Fibroblast of pulmonary artery (primary cell): ENCODE measurements at places on chromosomes 11 and 22.
A peak's percentile ranks its signal among the peaks of the same experiment; 100 is the strongest.

DNA sequence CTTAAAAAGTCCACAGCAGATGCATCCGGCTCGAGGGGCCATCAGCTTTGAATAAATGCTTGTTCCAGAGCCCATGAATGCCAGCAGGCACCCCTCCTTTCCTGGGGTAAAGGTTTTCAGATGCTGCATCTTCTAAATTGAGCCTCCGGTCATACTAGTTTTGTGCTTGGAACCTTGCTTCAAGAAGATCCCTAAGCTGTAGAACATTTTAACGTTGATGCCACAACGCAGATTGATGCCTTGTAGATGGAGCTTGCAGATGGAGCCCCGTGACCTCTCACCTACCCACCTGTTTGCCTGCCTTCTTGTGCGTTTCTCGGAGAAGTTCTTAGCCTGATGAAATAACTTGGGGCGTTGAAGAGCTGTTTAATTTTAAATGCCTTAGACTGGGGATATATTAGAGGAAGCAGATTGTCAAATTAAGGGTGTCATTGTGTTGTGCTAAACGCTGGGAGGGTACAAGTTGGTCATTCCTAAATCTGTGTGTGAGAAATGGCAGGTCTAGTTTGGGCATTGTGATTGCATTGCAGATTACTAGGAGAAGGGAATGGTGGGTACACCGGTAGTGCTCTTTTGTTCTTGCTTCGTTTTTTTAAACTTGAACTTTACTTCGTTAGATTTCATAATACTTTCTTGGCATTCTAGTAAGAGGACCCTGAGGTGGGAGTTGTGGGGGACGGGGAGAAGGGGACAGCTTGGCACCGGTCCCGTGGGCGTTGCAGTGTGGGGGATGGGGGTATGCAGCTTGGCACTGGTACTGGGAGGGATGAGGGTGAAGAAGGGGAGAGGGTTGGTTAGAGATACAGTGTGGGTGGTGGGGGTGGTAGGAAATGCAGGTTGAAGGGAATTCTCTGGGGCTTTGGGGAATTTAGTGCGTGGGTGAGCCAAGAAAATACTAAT is 1.9 kb downstream of the NEAT1 start:
- peak; percentile 79 for DNase-seq

DNA sequence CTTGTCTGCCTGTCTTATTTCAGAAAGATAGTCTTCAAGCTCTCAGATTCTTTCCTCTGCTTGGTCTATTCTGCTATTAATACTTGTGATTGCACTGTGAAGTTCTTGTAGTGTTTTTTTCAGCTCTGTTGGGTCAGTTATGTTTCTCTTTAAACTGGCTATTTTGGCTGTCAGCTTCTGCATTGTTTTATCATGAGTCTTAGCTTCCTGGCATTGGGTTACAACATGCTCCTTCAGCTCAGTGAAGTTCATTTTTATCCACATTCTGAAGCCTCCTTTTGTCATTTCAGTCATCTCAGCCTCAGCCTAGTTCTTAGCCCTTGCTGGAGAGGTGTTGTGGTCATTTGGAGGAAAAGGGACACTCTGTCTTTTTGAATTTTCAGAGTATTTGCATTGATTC is 15.5 kb upstream of the DEPDC7 start:
- DNase-seq = peak; percentile 90

GRCh38 chr11:44968510-44968909 is 17.8 kb upstream of the TP53I11 start:
- DNase-seq = no peak

DNA sequence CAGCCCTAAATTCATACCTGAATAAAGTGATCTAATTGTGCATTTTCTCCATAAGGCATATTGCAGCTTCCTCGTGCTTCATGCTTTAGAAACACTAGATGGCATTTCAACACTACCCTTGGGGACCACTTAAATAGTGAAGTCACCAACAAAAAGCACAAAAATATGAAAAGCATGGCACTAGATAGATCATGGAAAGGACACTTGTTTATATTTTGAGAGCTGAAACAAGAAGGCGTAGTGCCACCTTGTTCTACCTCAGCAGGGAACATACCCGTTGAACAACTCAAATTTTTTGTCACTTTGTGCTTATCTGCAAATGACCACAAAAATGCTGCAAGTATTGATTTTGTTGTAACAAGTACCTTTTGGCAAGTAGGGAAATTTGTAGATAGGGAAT is 8.6 kb downstream of the TBCEL start:
- DNase-seq = no peak

GRCh38 chr22:46726986-46727317 is 11.1 kb downstream of the CERK start:
- no peak for DNase-seq

- DNase-seq = no peak
Measured at GRCh38 chr11:7889985-7890384, 41.1 kb downstream of the OR10A6 start.

GRCh38 chr11:44029977-44030911 is 17.5 kb upstream of the ACCSL start:
- DNase-seq = peak; percentile 96

DNA sequence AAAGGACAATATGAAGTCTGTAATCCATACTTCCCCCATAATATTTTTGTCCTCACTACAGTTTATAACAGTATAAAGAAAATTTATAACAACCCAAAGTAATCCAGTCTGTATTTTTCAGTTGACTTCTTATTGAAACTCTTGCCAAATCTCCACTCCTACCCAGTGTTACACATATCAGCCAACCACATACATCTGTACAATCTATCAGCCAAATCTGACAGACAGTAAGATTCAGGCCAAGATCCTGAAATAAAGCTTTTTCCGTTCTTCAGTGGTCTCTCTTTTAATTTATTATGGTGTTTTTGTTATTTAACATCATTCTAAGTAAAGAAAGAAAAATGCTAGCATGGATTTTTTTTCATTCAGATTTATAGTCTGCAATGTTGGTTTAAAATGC is 2370.9 kb upstream of the RAG2 start:
- DNase-seq = no peak

DNA sequence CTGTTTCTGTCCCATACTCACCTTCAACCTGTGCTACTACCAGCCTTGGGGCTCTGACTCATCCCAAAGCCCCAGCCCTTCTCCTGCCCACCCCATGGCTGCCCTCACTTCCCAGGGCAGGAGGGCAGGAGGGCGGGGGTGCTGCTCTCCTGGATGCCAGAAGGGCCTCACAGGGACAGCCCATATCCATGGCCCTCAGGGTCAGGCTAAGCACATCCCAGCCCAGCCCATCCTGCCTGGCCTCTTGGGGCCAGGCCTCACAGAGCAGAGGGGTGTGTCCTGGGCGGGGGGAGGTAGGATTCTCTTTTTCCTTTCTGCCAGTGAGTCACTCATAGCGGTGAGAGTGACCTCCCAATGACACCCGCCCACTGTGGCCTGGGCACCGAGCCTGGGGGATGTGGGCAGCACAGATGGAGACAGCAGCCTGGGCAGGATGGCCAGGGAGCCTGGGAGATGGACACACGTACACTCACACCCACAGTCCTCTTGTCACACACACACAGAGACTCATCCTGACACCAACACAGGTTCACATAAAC is 2.4 kb downstream of the LTBP3 start:
- DNase-seq = peak; percentile 69

DNA sequence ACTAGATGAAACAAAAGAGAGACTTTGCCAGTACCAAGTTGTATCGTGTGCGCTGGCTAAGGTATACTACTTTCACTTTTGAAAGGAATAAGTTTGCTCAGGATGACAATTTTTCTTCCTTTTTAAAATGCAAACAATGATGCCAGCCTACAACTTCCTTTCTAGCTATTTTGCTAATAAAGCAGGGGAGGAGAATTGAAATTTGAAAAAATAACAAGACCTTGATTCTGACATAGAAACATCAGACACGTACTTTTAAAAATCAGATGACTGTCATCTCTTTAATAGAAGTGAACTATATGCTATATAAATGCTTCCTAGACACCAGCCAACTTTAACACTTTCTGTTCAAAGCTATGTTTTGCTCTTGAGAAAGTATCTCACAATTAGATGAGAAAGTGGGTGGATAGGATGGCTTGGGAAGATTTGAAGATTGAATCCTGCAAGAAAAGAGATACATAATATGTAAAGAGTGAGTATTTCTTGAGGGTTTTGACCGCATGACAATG is 41.7 kb upstream of the BLID start:
- no peak for DNase-seq

DNA sequence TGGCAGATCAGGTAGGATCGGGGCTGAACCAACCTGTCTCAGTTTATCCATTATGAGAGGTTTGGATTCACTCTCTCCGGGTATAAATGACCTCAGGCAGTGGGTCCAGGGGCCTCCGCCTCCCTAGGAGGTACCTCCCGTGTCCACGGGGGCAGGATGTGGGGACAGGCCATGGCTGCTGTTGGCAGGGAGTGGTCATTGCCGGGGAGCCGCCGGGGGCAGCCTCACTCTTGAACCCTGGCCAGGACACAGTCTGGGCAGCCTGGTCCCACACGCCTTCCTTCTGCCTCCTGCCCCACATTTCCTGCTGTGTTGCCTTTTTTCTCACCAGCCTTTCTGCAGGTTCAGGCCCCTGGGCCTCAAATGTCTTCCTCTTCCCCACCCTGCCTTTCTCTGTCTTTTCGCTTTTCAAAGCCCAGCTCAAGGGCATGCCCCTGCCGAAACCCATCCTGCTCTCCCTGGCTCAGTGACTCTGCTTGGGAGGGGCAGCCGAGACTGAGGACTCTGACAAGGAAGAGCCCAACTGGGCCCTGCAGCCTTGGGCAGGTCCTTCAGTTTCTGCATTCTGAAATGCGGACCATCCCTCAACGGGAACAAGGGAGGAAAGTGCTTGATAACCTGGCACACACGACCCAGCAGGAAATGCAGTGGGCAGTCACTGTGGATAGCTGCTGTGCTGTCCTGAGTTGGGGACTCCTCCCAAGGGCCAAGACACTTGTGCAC is 31.1 kb downstream of the ZC3H7B start:
- no peak for DNase-seq

- no peak for DNase-seq
Measured at GRCh38 chr11:10641177-10641911, 52.2 kb downstream of the IRAG1 start.

- no peak for DNase-seq
Measured at GRCh38 chr11:118503216-118503615, 24.1 kb upstream of the TTC36 start.

- DNase-seq = peak; percentile 27
Measured at GRCh38 chr22:40345815-40346184, 500 bp upstream of the ADSL start.

- DNase-seq = no peak
Measured at GRCh38 chr22:31841078-31841827, 87.4 kb downstream of the DEPDC5 start.

DNA sequence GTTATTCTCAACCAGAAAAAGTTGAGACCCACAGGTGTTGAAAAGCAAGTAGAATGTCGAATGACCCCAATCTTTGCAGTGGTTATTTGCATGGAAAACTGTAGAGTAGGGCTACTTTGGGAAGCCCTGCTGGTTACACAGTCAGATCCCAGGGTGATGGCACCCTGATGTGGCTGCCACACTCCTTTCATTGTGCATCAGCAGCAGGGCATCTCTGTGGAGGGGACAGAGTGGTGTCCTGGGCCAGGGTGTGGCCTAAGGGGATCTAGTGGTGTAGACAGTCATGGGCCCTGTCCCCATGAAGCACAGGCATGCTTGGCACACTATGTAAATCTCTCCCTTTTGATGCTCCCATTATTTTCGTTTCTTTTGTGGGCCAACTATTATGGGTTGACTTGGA is 199.4 kb upstream of the NAV2 start:
- DNase-seq = no peak

- DNase-seq = no peak
Measured at GRCh38 chr22:36163497-36163896, 2.9 kb upstream of the APOL3 start.

DNA sequence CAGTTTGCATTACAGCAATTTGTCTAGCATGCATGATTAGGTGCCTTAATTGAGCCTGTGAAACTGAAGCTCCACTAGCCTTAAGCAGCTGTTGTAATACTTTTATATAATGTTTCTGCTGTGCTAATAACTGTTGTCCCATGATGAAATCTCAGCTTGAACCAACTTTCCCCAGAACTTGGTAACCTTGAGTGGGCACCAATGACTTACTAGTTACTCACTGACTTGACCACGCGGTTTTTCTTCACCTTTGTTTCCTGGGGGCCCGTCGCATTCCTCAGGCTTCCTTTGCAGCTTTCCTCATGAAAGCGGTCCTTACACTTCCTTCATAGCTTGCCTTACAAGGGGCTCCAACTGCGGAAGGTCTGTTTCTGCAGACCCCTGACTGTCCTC is 11.2 kb upstream of the GLYATL1 start:
- DNase-seq = no peak

DNA sequence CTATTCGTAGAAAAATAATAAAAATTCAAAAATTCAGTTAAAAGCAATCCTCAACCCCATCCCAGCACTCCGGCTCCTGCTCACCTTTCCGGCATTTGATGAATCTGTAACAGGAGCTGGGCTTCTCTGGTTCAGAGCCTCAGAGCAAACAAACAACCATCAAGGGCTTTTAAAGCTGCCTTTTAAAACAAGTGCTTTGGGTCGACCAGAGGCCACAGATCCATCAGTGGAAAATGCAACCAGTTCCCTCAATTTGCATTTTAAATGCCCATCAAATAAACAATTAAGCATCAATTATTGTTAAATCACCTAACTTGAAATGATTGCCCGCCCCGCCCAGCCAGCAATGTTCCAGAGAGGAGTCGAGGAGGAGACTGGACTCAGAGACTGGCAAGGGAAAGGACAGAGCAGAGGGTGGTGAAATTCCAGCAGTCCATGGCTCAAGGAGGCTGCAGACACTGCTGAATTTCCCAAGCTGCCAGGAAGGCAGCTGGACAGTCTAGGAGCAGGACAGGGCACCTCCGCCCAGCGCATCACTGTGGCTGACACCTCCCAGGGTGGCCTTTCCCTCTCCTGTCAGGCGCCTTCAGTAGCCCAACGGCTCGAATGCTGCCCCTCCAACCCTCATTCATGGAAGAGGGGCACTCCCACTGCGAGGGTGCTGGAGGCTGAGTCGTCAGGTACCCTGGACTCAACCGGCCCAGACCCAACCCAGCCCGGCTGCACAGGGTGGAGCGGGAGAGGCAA is 7.5 kb downstream of the FXYD6 start:
- no peak for DNase-seq

DNA sequence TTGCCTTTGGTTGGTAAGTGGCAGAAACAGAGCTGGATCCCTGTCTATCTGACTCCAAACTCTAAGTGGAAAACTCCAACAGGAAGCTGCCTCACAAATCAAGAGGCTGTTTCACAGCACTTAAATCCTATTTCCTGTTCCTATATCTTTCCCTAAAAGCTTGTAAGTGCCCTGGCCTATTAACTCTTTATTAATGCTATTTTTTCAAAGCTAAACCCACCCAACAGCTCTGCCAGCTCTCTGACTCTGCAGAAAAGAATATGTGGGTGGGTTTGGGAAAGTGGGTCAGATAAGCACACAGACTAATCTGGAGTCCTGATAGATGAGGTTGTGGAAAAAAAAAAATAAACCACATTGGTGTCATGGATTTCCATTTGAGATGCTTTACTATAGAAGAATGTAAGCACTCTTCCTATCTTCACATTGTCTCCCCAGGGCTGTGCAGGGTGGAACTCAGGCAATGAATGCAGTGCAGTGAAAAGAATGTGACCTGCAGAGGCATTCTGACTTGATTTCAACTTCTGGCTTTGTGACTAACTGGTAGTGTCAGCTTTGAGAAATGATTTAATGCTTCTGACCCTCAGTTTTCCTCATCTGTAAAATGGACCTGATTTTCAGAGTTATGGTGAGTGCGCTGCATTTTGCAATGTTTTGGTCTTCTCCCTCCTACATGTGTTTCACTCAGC is 125.6 kb downstream of the AASDHPPT start:
- DNase-seq = no peak
